ENCODE measurements at places on chromosomes 5 and 9.

GRCh38 chr5:115168829-115169486 is 750 bp downstream of the TRIM36 start:
- no peak for DNase-seq

- DNase-seq: no peak
These were observed 12.0 kb upstream of the AOPEP start for GRCh38 chr9:94714494-94714893.

DNA sequence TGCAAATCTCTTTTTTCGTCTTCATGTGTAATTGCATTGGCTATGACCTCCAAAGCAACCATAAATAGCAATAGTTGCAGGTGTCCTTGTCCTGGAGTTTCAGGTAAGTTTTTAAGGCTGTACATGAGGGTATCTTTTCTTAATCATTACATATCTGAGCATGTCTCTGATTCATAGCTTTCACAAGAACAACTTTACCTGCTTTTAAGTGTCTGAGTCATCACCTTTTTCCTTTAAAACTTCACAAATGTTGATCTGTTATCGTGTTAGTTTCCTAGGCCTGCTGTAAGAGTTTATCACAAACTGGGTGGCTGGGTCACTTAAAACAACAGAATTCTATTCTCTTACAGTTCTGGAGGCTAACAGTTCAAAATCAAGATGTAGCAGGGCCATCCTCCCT is 13.8 kb downstream of the GARNL3 start:
- DNase-seq: no peak

- DNase-seq: no peak
These were observed 730.0 kb downstream of the MTRR start for GRCh38 chr5:8598996-8599395.

DNA sequence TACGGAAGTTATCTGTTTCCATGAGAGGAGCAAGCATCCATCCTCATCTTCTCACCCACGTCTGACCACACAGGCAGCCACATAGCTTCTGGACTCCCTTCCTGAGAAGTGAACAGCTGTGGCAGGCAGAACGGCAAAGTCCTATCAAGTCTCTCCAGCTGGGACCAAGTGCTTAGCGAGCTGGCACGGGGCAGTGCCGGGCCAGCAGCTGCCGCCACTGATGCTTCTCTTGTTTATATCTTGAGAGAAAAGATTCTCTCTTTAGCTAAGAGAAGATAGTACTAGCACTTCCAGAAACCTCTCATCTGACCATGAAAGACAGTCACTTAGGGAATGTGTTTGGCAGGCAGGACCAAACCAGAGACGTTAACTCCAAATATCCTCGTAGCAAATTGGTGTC is 37.2 kb downstream of the PLAC8L1 start:
- no peak for DNase-seq

GRCh38 chr5:181167814-181168488 is 20.6 kb downstream of the OR2V2 start:
- DNase-seq: no peak

DNA sequence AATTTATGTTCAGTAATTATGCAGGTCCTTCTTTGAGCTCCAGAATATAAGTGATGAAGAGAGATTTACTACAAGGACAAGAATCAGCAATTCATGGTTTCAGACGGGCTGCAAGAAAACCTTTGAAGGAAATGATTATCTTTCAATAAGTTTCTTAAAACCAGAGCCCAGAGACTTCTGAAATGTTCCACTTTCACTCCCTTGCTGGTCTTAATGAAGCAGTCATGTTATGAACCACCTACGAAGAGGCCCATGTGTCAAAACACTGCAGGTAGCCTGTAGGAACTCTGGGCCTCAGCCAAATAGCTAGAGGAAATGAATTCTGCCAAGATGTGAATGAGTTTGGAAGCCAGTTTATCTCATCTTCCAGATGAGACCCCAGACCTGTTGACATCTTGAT is 505.9 kb upstream of the MEF2C start:
- DNase-seq: no peak

DNA sequence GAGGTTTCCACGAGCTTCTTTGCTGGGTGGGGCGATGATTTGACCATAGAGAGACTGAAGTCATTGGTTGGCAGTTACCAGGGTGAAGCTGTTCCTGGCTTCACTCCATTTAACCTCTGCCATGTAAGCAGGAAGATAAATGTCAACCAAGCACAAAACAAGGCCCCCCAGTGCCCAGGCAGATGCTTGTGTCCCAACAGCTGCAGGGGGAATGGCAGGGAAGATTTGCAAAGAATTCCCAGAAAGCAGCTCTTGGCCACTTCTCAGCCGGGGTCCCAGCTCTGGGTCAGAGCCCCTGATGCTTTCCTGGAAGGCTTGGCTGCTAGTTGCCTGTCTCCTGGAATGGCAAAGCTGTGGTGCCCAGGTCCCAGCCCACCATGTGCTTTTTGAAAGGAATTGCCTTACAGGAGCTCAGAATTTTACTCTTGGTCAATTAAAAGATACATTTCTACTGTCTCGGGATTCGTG is 383.4 kb downstream of the ENC1 start:
- no peak for DNase-seq

DNA sequence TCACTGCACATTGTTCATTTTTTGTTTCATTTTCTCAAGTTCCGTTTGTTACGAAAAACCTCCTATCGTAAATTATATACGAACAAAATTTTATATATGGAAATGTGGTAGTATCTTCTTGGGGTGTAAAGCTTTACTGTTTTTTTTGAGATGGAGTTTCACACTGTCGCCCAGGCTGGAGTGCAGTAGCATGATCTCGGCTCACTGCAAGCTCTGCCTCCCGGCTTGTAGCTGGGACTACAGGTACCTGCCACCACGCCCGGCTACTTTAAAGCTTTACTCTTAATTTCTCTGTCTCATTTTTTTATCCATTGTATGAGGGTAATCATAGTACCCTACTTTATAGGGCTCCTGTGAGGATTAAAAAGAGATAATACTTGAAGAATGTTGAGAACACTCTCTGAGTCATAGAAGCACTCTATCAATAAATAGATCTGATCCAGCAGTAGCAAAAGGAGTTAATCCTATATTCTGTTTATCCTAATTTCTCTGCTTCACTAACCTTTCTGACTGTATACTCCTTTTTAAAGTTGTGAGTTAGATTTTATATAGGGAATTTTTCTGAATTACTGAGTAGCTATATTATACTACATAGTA is 5.6 kb upstream of the LRRC70 start:
- DNase-seq: no peak

GRCh38 chr5:73338256-73339050 is 110.1 kb downstream of the FOXD1 start:
- no peak for DNase-seq

DNA sequence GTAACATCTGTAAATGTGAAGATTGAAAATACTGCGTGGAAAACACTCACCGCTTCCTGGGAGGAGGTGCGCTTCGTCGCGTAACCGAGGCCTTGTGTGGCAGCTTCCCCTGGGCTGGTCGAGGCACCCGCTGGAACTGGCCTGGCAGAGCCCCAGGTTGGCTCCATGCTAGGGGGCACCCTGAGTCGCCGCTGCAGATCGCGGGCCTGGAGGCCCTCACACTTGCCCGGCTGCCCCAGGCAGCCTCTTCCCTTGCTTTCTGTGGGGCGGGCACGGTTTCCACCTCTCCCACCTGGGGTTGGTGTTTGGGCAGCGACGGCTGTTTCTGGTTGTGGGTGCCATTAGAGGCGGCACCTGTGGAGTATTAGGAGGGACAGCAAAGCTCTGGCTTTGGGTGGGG is 852 bp downstream of the ZNF354C start:
- DNase-seq: no peak

DNA sequence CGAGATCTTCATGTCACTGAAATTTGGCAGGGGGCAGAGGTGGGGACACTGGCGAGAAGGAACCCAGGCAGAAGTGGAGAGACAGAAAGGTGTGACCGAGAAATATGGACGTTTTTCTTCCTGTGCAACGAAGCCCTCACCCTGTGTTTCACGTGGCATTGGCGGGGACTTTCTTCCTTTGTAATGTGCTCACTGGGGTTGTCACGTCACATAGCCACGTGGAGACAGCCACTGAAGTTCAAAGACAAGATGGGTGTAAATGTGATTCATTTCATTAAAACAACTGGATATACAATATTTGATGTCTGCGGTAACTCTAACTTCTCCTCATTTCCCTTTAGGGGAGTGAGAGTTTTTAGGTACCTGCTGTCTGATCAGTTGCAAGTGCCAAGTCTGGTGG is 225.7 kb downstream of the FSTL4 start:
- DNase-seq: no peak

DNA sequence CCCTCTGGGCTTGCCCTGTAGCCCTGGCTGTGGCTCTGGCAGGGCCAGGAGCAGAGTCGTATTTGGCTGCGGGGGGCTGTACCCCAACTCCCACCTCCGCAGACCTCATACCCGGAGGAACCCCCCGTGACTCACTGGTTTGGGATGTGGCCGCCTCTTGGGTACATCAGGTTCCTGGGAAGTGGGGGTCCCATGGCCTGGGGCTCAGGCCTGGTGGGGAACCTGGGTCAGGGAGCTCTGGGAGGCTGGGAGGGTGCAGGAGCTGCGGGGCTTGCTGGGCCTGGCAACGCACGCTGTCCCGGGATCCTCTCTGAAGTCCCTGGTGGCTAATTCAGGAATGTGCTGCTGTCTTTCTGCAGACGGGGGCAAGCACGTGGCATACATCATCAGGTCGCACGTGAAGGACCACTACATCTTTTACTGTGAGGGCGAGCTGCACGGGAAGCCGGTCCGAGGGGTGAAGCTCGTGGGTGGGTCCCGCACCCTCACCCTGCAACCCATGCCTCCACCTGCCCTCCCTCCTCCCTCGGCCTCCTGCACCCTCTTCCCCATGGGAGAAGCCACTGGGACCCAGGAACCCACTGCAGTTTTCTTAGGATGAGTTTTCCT is 2.4 kb downstream of the LCN1 start:
- no peak for DNase-seq

DNA sequence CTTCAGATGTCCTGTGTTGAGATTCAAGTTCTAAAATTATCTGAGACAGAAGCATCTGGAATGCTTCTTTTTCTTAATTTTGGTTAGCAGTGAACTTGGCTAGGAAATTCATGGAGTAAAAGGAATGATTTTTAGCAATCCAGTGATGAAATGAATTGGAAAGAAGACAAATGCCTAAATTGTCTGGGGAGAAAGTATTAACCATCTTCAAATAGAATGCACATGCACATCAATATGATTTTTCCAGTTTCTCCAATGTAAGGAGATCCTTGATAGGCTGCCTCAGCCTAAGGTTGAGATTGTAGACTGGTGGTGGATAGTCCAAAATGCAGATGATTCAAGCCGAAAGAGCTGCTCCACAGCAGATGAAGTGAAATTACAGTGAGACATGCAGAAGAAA is 106.7 kb downstream of the PCSK5 start:
- no peak for DNase-seq

DNA sequence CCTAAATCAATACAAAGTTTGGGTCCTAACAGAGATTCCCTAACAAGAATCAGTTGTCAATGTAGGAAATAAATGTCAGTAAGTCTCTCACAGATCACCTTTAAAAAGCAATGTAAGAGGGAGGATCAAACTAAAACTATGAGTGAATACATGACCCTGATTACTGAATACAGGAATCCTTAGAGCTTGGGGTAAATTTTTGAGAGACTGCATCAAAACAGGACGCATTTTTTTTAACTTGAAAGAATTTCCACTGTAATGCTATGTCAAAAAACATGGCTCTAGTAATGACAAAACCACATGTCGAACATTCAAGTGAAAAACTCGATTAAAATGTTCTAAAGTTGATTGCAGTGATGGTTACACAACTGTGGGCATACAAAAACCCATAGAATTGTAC is 21.9 kb downstream of the ZDHHC21 start:
- no peak for DNase-seq

GRCh38 chr9:124708633-124709291 is 62.3 kb downstream of the NR6A1 start:
- DNase-seq: no peak

DNA sequence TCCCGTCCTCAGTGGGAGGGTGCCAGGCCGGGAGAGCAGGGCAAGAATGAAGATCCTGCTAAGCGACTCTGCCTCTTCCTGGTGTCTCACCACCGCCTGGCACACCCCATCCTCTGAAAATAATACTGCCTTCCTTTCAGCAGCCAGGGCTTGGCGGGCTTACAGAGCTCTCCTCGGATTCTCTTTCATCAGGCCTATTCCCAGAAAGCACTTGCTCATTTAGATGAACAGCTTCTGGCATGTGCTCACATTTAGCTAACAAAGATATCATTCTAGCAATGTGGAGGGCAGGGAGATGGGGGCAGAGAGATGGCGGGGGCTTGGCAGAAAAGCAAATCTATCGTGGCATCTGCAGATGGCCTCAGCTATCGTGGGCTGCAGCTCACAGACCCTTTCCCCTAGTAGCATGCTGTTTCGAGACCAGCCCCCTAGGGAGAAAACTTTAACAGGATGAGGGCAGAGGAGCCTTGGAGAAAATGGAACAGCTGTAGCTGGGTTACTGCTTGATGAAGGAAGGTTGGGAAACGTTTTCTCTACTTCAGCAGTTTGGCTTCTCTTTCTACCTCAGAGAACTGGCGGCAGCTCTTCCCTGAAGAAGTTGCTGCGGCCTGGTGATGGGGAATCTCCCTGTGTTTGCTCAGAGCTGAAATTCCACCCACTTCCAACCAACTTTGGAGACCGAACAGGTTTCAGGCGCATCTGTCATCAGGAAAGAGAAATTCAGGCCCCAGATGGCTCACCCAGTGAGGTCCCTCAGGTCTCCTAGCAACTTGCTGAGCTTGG is 102.1 kb downstream of the TMEM174 start:
- DNase-seq: no peak

- no peak for DNase-seq
These were observed 30.7 kb upstream of the GPR21 start for GRCh38 chr9:123002754-123003153.

- no peak for DNase-seq
These were observed 232.5 kb upstream of the MSX2 start for GRCh38 chr5:174491761-174492350.

GRCh38 chr9:29203244-29203930 is 1630.1 kb upstream of the C9orf72 start:
- no peak for DNase-seq

- no peak for DNase-seq
These were observed 31.1 kb downstream of the OR2K2 start for GRCh38 chr9:111298731-111299598.

- DNase-seq: no peak
These were observed 53.1 kb downstream of the CTSL start for GRCh38 chr9:87778996-87779395.

DNA sequence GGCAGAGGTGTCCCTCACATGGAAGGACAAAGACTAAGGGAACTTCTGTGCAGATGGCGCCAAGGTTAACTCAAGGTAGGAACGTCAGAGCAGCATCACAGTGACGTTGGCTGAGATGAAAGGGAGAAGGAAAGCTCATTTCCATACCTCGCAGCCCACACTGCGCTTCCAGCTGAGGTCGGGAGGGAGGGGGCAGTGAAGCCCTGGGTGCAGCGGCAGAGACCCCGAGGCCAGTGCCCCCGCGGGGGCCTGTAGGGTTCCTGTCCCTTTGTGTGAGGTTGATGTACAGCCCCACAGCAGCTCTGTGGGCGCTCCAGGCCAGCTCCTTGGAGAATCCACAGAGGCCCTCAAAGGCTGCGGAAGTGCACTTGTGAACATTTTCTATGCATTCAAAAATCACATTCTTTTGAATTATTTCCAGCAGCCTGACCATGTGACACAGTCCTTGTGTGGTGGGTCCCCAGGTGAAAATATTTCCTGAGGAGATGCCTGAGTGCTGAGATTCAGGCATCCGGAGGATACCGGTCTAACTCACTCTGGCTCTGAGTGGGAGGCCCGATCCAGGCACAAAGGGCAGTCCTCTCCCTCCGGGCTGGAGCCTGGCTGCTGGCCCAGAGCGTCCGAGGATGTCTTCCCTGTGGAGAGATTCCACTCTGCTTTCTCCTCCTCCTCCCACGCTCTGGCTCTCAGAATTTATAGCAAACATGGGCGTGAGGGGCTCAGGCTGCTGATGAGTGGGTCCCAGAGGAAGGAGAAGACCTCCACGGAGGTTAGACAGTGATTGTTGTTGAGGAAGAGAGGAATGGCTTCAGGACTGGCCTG is 150.7 kb downstream of the ICE1 start:
- DNase-seq: no peak
